Heart right ventricle (tissue), 16 donors: ENCODE measurements at places on chromosomes 16 and 17.

DNA sequence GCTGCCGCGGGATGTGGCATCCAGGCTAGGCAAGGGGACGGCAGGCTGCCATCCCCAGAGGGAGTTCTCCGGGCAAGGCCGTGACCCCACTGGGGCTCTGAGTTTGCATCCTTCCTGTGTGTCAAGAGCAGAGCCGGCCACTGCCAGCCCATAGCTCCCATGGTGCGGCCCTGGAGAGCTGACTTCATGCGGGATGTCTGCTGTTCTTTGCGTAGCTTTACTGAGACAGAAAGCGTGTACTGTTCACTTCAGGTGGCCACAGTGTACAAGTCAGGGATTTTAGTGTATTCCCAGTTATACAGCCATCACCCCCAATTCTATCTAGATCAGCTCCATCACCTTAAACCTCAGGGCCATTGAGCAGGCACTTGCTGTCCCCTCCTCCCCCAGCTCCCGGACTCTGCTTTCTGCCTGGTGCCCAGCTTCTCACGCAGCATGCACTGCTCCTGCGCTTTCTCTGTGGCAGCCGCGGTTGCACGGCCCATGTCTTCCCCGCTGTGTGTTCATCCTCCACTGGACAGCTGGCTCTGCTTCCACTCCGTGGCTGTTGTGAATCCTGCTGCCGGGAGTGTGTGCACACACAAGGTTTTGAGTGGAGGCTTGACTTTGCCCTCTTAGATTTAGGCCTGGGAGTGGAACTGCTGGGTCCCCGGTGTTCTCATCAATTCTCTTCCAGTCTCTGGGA is 71.2 kb downstream of the KLHDC4 start:
- DNase-seq: no peak
- no peaks in the 10 kb centered on the region for H3K4me1 ChIP-seq
- no peak overlapping the region for H3K27ac ChIP-seq
- H3K36me3 ChIP-seq: no peaks in the 10 kb centered on the region
- H3K4me3 ChIP-seq: no peak overlapping the region

- H3K4me1 ChIP-seq: no peaks in the 10 kb centered on the region
- H3K27ac ChIP-seq: no peak overlapping the region
- peaks cover 19% of the 10 kb centered on the region for H3K27me3 ChIP-seq
- H3K4me3 ChIP-seq: no peak overlapping the region
- DNase-seq: no peak
Observed at GRCh38 chr17:79866791-79867518, 27.7 kb upstream of the CBX4 start.

DNA sequence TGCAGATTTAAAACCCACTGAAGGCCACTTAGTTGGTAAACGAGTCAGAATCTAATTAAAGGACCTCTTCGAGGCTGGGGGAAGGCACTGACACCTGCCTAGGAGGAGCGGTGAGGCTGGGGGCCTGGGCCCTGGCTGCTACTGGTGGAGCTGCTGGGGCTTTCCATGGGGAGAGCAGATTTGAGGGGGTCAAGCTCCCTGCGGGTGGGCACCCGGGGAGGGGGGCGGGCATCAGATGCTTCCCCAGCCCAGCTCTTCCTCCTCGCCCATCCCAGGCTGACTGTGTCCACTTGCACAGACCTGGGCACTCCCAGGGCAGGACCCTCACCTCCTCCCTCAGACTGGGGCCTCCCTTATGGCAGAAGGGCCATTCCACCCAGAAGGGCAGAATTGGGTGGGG is 19.0 kb downstream of the SRCIN1 start:
- H3K4me3 ChIP-seq: no peak overlapping the region
- no peak for DNase-seq
- no peaks in the 10 kb centered on the region for H3K4me1 ChIP-seq

GRCh38 chr16:58535100-58535499 is 19.8 kb downstream of the SETD6 start:
- H3K4me1 ChIP-seq: no peaks in the 10 kb centered on the region
- no peaks in the 10 kb centered on the region for H3K36me3 ChIP-seq
- peak overlapping the region; percentile 38 for H3K27ac ChIP-seq
- DNase-seq: no peak
- no peaks in the 10 kb centered on the region for H3K27me3 ChIP-seq

DNA sequence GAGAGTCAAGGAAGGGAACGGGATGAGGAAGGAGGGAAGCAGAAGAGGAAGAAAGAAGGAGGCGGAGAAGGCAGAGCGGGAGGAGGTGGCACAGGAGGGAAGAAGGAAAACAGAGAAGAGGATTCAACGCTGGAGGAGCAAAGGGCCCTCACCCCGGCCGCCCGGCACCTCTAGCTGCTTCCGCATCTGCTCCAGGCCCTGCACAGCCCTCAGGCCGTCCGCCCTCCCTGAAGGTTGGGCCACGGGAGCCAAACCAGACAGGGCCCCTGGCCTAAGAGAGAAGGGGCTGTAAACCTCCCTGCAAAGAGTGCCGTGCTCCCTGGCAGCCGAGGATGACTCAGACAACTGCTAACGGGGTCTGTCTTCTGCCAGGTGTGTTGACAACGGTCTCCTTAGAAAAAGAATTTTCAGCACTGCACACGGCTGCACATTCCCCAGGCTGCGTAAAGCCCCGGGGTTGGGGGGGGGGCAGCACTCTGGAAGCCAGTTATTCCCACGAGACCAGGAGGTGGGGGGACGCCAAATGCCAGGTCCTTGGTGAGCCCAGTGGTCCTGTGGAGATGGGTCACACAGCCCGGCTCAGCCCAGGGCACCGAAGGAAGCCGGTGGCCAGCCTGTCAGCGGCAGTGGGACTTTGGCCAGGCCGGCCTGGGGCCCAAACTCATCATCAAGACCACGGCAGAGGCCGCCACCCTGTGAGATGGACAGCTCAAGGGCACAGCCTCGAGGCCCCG is 29.1 kb downstream of the MRM3 start:
- no peak overlapping the region for H3K4me3 ChIP-seq
- peaks cover 44% of the 10 kb centered on the region for H3K36me3 ChIP-seq
- DNase-seq: no peak
